Pancreas (tissue), 10 donors: ENCODE measurements at places on chromosomes 2 and 18. TPM values are rescaled to one million over a fixed set of nuclear protein-coding genes. Genes with fewer than 3 reads are reported as not detected.

DNAJC5G gene
- total RNA-seq: not detected

FABP1 gene
- total RNA-seq: not detected

ERMN gene
- total RNA-seq: not detected

PLCD4 gene
- 0.34 TPM for total RNA-seq

TIGD1 gene
- total RNA-seq: 2.8 TPM

MROH2A gene
- total RNA-seq: not detected

NPHP1 gene
- 2.9 TPM for total RNA-seq

ASTL gene
- not detected for total RNA-seq

GRCh38 chr2:120619579-120619978, 116.1 kb upstream of the GLI2 start:
- DNase-seq: no peak

DNA sequence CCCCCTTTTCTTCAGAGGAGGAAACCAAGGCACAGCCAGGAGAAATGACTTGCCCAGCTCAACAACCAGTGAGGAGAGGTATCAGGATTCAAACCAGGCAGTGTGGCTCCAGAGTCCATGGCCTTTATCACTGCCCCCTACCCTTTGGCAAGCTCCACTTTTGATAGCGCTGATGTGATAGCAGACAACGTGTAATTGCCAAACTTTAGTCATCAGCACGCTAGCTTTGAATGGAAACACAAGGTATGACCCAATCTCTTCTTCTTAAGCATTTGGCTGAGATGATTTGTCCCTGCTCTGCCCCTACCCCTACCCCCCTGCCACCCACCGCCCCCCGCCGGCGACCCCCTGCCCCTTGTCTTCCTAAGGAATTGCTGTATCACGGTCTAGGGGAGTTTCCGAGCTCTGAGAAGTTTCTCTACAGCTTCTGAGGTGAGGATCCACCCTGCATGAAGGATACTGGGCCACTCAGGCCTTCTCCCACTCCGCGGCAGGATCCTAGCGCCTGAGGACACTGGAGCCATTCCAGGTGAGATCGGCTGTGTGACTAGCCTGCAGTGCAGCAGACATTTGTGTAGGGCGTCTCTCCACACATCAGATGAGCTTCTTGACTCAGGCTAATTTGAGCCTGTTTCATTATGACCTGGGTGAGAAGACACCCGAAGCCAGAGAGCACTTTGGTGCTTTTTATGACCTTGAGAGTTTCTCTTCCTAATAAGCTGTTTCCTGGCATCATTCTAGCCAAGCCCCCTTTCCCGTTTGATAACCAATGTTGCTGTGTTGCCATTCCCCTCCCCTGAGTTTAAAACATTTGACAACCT, 75.1 kb upstream of the MAP4K4 start:
- DNase-seq: no peak

GRCh38 chr2:163558251-163559021, 177.4 kb downstream of the FIGN start:
- DNase-seq: no peak

- DNase-seq: no peak
Observed at GRCh38 chr2:144944546-144945220, 424.8 kb upstream of the ZEB2 start.

DNA sequence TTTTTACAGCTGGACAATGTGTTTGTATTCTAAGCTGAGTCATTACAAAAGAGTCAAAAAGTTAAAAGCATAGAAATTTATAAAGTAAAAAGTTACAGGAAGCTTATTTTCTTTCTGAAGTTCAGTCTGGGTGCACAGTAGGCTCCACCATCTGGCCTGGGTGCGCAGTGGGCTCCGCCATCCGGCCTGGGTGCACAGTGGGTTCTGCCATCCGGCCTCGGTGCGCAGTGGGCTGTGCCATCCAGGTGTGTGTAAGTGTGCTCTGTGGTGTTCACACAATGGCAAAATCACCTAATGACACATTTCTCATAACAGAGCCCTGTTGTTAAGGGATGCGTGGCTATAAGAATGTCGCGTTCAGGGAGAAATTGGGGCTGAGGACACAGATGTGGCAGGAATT, 195.5 kb downstream of the ANKRD30B start:
- no peak for DNase-seq

GRCh38 chr2:3641841-3642421, 16.1 kb upstream of the ALLC start:
- DNase-seq: no peak

DNA sequence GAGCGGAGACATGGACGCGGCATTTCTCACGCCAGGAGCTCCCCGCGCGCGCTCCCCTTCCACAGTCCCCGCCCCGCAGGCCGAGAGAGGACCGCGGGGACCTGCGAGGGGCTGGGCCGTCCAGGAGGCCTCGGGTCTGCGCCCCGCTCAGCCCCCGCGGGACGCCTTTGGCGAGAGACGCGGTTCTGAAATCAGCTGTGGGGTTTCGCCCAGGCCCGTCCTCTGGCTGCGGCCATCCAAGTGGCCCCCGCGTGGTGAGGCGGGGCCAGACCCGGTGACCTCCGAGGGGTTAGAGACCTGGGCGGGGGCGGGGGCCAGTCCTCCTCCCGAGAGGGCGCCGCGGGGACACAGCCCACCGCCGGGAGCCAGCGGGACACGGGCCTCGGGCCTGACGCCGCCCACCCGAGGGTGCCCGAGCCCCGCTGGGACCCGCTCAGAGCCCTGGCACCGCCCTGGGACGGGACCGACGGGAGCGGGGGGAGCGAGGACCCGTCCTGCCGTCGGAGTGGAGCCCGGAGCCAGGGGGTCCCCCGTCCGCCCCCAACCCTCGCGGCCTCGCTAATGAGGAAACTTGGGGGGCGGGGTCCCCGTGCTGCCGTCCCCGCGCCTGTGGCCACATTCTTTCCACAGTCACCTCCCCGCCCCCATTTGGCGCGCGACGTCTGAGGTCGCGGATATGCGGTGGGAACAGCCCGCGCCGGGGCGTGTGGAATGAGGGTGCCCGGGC, 6.1 kb upstream of the SALL3 start:
- no peak for DNase-seq

- no peak for DNase-seq
Observed at GRCh38 chr2:24189551-24189950, 14.7 kb downstream of the FAM228A start.

DNA sequence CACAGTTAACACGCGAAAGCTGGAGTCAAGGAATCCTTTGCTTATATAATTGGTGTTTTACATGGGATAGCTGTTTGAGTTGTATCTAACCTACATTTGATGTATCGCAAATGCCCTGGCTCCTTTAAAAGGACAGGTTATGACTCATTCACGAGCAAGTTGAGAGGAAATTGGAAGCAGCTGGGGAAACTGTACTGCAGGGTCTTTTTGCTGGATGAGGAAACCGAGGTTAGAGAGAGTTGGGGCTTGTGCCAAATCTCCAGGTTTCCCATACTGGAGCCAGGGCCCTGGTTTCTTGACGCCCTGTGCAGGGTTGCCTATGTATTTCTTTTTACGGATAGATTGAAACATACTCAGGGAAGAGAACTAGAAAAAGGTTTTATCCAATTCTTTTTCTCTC, 60.0 kb upstream of the SPTBN1 start:
- DNase-seq: no peak

DNA sequence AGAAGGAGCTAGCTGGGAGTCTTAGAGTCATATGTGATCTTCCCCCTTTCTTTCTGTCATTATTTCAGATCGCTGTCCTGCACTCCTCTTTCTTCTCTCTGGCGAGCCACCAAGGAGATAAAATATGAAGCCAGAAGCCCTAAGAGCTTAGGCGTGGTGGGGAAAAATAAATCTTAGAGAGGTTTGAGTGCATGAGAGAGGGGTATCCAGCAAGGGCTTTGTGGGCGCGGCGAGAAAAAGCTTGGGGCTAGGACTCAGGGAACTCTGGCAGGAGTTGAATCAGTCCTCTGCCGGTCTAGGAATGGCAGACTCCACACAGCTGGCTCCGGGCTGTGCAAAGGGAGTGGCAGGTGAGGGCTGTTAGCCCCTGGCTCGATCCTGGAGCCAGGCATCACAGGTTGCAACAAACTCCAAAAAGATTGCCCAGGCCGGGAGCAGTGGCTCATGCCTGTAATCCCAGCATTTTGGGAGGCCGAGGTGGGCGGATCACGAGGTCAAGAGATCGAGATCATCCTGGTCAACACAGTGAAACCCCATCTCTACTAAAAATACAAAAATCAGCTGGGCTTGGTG, 20.1 kb upstream of the IGFBP5 start:
- no peak for DNase-seq

GRCh38 chr2:159163930-159164329, 122.6 kb downstream of the WDSUB1 start:
- no peak for DNase-seq

DNA sequence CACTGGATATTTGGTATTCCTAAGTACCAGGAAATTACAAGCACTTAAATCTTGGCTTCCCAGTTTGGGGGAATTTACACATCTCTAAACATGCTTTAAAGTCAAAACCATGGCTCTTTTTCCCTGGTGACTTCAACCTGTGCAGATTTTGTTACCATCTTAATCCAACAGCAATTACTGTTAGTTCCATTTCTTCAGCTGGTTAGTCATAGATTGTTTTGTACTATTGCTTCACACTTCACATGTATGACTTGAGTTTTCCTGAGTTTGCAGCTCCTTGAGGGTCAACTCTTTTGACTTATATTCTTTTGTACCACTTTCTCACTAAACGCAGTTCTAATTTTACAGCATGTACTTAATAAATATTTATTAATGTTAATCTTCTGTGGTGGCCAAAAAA, 203.4 kb upstream of the RND3 start:
- no peak for DNase-seq

DNA sequence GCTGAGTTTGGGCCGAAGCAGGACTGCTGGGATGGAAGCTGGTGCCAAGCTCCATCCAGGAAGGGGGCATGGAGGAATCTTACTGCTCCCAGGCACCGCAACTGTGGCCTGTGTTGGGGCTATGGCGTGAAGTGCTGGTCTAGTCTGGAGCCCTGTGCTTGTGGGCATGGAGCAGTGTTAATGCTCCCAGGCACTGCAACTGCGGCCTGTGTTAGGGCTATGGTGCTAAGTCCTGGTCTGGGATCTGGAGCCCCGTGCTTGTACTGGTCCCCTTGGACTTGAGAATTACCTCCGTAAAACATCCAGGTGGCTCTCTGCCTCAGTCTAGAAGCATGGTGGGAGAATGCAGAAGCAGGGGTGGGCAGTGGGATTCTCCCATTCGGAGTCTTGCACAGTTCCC, 1379.4 kb upstream of the ACVR2A start:
- DNase-seq: peak; percentile 22

DNA sequence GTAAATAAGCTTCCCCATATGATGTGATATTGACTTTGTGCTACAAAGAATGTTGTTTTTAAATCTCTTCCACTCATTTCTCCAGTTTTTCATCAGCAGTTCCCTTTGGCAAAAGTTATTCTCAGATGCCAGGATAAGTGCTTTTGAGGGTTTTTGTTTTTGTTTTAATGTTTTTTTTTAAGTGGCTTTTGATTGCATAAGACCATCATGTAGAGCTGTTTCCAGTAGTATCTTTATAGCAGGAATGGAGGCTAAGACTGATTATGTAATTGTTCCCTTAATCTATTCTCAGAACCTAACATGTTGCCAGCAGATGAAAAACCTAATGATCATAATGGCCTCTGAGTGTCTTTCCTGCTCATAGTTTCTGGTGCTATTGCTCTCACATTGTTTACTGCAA, 77.9 kb downstream of the CABLES1 start:
- no peak for DNase-seq

DNA sequence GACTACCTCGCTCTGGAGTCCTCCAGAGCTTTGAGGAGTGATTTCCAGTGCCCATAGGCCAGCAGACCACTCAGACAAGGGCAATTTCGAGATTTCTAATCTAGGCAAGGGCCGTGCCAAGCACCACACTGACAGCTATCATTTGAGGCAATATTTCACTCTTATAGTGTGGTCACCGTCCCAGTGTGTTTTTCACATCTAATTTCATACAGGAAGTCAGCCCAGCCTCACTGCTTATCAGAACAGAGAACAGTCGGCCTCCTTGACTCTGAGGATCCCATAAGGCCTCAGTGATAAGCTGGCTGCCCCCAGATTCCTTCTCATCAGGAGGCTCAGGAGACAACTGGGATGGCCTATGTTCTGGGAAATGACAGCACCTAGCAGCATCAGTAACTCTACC, 581 bp downstream of the CAPN14 start:
- DNase-seq: no peak

DNA sequence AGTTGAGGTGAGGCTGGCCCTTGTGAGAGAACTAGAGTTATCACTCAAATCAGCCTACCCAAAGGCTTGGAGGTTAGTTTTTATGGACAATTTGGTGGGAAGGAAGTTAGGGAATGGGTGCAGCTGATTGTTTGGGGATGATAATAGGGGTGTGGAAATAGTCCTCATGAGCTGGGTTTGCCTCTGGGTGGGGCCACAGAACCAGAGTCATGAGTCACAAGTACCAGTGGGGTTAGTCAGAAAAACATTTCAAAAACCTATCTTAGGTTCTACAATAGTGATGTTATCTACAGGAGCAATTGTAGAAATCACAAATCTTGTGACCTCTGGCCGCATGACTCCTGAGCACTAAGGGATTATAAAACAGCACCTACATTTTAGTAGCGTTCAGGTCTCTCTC, 630.1 kb upstream of the PIK3C3 start:
- no peak for DNase-seq

GRCh38 chr2:187310701-187311100, 137.4 kb downstream of the CALCRL start:
- DNase-seq: no peak

- no peak for DNase-seq
Observed at GRCh38 chr2:189683348-189683747, 8.9 kb downstream of the ANKAR start.

GRCh38 chr18:48440924-48441323, 31.7 kb upstream of the ZBTB7C start:
- DNase-seq: no peak

DNA sequence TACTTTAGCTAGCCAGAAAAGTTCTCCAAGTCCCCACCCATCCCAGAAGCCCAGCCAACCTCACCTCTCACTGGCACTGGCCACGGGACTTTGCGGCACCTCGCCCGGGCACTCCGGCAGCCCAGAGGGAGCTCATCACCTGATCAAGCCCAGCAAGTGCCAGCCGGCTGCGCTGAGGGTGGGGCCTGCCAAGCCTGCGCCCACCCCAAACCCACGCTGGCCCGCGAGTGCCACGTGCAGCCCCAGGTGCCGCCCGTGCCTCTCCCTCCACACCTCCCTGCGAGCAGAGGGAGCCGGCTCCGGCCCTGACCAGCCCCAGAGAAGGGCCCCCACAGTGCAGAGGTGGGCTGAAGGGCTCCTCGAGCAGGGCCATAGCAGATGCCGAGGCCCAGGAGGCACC, 585.0 kb upstream of the HS6ST1 start:
- no peak for DNase-seq

GRCh38 chr2:200909958-200910357, 20.8 kb downstream of the NIF3L1 start:
- no peak for DNase-seq

DNA sequence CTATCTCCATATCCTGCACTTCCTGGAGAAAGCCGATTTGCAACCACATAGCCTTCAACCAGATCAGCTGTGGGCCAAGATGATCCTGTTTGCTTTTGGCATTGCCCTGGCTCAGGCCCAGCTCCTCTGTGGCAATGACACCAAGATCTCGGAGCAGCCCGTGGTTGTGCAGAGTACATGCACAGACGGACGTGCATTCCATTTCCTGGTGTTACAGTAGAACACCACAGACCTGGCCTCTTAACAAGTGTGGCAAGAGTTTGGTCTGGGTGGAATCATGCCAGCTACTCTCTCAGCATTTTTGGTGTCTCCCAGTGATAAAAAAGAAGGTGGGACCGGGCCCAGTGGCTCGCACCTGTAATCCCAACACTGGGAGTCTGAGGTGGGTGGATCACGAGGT, 20.0 kb downstream of the MALT1 start:
- DNase-seq: no peak

GRCh38 chr2:234133004-234133403, 82.5 kb downstream of the SPP2 start:
- no peak for DNase-seq

GRCh38 chr18:12515550-12515949, 107.8 kb downstream of the PRELID3A start:
- DNase-seq: no peak
